Suppressor macrophage treated with lipopolysaccharide for 1 hour (primary cell): ENCODE measurements at places on chromosomes 6 and 20.

DNA sequence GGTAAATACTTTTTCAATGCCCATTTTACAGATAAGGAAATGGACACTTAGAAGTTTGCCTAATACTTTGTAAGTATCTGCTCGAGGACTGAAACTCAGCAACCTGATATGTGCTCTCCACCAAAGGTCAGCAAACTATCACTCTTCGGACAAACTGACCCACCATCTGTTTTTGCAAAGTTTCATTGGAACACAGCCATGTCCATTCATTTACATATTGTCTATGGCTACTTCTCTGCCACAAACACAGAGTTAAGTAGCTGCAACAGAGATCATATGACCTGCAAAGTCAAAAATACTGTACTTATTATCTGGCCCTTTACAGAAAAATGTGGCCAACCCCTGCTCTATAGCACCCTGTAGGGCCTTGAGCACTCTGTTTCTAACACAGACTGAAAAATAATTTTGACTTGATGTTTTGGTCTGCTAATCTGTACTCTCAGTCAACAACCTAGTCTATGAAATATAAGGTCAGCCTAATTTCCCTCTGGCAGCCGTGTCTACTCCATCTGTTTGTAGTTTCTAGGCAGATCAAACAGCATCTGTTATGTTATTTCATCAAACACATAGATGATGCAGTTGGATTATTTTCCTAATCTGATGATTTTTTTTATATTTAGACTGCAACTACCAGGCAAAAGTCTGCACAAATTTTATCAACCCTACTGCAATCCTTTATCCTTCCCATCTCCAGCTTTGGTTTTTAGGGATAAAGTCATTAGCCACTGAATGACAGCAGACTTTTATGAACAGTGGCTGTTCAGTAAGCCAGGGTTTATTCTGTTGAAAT, 41.4 kb upstream of the BEND6 start:
- DNase-seq: no peak

DNA sequence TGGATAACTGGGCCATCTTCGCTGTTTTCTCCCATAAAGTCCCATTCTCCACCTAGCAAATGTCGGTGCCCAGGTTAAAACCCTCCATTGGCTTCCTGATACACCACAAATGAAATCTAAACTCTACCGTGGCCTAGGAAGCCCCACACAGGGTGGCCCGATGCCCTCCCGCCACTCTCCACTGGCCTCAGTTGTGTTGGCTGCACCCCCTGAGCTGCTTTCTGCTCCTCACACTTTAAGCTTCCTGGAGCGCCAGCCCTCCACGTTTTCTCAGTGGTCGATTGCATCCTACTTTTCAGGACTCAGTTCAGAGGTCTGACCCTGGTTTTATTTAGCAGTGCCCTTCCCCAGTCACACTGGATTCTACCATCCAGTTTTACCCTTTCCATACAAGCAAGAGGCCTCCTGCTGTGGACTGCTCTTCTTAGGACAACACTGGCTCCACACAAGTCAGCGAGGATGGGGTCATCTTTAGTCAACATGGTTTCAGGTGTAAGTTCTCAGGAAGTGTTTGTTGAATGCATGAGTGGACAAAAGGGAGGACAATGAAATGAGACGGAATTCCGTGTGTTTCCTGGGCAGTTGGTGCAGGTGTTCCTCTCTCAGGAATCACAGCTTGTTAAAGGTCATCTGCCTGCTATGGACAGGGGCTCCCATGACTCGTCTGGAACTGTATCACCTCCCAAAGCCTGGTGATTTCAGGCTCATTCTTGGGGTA, 124.1 kb downstream of the SULF2 start:
- no peak for DNase-seq

DNA sequence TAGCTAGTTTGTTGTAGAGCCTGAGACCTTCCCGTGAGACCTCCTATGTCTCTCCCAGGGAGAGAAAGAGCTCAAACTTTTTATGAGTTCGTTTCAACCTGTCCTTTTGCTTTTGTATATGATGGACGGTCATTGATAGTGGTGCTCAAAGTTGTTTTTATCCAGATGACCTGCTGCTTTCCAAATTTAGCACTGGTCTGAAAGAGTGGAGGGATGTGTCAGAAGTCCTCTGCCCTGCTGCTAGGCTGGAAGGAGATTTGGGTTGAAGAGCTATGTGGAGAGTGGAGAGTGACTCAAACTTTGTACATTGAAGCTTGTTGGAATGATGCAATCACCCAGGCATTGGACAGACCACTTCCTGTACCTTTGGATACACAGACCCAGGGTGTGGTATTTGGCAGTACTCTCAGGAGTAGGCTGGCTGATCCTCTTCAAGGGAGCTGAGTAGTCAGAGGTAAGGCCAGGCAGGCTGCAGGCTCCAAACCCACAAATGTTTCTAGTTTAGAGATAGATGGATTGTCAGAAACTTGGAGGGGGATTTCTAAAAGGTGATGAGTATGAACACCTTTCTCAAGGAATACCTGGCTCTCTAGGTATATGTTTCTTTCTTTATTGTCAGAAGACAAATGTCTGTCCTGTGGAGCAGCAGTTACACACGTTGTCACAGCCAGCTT, 49.4 kb upstream of the RREB1 start:
- DNase-seq: peak; percentile 58

- no peak for DNase-seq
Measured at GRCh38 chr20:41174782-41175181, 37.4 kb downstream of the PLCG1 start.

GRCh38 chr6:73393278-73393677, 1.4 kb upstream of the DDX43 start:
- no peak for DNase-seq

GRCh38 chr6:170090561-170090960, 200.3 kb downstream of the DLL1 start:
- DNase-seq: no peak

- no peak for DNase-seq
Measured at GRCh38 chr20:64119681-64120341, 12.4 kb upstream of the NPBWR2 start.
